ENCODE measurements at places on chromosomes 2 and 18.

DNA sequence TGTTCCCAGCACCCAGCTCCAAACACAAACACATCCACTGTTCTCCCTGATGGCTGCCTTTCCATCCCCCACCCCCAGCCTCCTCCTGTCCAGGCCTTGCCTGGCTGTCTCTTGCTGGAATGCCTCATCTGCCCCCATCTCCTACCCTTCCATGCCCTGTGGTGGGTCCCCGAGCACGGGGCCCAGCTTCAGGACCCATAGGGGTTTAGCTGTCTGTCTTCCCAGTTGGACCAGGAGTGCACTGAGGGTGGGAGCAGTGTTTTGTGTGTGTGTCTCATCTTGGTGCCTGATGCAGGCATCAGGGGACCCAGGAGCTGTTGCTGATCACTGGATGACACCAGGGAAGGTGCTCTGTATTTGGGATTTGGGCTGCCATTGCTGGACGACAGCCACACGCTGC, 34.5 kb downstream of the GLI2 start:
- no peak for DNase-seq

- no peak for DNase-seq
Measured at GRCh38 chr2:160224060-160224459, 24.0 kb upstream of the ITGB6 start.

DNA sequence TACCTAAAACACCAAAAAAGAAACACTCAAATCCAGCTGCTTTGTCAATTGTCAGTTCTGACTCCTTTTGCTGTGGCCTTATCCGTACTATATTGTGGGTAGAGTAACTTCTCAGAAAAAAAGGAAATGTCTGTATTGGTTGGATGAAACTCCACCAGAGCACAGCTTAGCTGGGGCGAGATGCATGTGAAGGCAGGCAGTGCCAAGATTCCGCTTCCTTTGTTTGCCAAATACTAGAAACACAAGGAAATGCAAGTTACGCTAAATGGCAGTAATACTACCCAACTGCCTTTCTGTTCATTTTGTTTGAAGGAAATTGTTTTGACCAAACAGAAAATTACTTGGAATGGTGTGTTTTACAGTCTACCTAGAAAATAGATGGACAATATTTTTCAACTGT, 10.0 kb downstream of the KLF11 start:
- no peak for DNase-seq

- DNase-seq = no peak
Measured at GRCh38 chr2:136517716-136518115, 247.6 kb upstream of the THSD7B start.

DNA sequence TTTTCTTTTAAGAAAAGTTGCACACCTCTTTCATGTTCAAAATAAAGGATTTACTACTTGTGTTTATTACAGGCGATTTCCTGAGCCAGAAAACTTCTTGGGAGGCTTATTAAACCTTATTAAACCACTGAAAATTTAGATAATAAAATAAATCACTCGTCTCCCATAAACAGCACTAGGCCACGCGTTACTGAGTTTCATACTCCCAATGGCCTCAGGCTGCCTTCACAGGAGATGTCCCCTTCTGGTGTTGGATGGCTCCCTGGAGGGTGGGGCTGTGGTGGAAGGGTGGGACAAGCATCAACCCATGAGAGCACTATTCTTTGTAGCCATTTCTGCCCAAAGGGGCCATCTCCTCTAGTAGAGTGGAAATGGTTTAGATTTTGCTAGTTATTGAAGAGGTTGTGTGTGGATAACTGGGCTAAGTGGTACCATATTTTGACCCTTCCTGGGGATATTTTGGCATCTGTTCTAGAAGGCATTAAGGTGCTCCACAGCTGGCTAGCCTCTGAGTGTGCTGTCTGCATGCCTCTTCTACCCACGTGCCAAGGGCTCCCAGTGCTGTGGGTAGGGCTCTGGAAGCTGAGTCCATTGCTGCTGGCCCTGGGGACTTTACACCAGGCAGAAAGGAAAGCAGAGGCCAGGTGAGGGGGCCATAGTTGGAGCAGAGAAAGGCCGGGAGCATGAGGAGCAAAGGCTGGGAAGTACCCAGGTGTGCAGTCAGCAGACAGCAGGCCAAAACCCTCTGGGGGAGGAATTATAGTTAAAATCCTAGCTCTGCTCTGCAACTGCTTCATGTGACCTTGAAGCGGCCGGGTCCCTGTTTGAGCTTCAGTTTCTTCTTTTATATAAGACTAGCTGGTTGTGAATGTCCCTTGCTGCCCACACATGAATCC, 121.7 kb upstream of the SMAD2 start:
- no peak for DNase-seq

GRCh38 chr2:128036748-128037607, 9.1 kb upstream of the SAP130 start:
- no peak for DNase-seq

DNA sequence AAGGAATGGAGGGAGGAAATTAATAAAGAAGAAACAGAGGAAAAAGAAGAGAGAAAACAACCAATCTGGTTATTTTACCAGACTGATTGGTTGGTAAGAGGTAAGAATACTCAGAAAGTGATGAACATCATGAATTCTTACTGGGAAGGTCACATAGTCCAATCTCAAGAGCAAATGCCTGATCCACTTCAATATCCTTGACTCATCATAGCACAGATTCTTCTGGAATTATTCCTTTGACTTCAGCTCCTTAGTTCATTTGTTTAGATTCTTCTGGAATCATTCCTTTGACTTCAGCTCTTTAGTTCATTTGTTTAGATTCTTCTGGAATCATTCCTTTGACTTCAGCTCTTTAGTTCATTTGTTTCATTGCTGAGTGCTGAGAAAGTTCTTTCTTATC, 2030.6 kb upstream of the CELF4 start:
- no peak for DNase-seq

- peak; percentile 51 for DNase-seq
Measured at GRCh38 chr18:8788503-8789429, 83.4 kb downstream of the MTCL1 start.

DNA sequence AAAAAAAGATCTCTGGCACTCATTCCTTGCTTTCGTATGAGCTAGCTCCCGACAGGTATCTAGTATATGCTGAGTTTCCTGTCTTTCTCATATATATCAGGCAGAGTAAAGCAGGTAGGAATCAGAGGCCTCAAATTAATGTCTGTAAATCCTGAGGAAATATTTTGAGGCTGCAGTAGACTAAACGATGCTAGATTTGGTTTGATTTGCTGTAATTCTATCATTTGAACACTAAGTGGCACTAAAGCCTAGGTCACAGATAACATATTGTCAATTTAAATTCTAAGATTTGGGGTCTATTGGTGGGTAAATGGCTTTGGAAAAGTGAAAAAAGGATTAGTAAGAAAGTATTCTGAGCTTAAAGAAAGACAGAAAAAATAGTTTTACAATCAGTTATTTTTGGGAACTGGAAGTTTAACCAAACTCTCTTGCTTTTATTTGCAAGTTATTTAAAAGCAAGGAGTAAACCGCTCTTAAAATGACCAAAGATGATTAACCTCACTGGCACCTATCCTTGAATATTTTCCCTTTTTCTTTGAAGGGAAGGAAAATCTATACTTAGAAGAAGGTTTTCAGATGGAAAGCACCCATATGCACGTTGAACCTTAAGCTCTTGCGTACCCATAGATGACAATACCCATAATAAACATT, 37.6 kb upstream of the SLC4A10 start:
- DNase-seq = peak; percentile 59

GRCh38 chr2:82819951-82820350, 1639.1 kb downstream of the SUCLG1 start:
- no peak for DNase-seq

DNA sequence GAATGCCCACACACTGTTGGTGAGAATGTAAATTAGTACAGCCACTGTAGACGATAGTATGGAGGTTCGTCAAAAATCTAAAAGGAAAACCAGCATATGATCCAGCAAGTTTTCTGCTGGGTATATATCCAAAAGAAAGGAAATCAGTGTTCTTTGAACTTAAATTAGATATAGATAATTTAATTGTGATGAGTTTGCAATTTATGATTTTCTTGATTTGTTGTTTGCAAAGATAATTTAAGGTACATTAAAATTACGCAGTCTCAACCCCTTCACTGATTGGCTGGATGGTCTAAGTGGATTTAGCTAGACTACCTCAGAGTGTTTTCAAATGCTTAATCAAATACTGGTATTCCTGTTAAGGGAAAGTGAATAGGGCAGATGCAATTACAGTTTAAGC, 302.2 kb downstream of the GALNT13 start:
- DNase-seq = no peak

GRCh38 chr18:26719896-26720295, 145.6 kb downstream of the AQP4 start:
- no peak for DNase-seq
